WTC11 (cell line): ENCODE measurements at places on chromosomes 7 and 10.

- no peaks in the 10 kb centered on the region; the same call in 1 of the 2 replicates for H3K27me3 ChIP-seq
- DNase-seq: no peak
- H3K36me3 ChIP-seq: no peaks in the 10 kb centered on the region
- no peaks in the 10 kb centered on the region for H3K4me1 ChIP-seq
- H3K4me3 ChIP-seq: no peak overlapping the region
- H3K27ac ChIP-seq: no peak overlapping the region
Observed at GRCh38 chr10:117075064-117075463, 63.0 kb downstream of the VAX1 start.

- no peaks in the 10 kb centered on the region for H3K27me3 ChIP-seq
- H3K4me1 ChIP-seq: peaks cover 2% of the 10 kb centered on the region; the same call in 1 of the 2 replicates
- no peak for DNase-seq
- 0 out of 2 replicates have a peak overlapping the region, but pooled peaks have one; percentile 5 for H3K27ac ChIP-seq
Observed at GRCh38 chr7:74002474-74003017, 25.4 kb upstream of the ELN start.

DNA sequence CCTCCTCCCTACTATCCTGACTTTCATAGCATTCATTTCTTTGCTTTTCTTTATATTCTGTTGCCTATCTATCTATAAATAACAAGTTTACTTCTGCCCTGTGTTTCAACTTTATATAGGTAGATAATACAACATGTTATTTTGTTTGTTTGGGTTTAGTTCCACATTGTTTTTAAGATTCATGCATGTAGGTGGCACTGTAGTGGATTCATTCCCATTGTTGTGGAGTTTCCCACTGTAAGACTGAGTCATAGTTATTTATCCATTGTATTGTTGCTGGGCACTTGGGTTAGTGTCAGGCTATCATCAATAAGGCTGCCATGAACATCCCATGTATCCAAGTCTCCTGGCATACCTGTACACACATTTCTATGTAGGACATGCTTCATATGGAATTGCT lies 127.7 kb downstream of the ARHGAP22 start:
- no peak for DNase-seq
- no peak overlapping the region for H3K27ac ChIP-seq
- no peak overlapping the region for H3K4me3 ChIP-seq
- H3K4me1 ChIP-seq: peaks cover 42% of the 10 kb centered on the region

DNA sequence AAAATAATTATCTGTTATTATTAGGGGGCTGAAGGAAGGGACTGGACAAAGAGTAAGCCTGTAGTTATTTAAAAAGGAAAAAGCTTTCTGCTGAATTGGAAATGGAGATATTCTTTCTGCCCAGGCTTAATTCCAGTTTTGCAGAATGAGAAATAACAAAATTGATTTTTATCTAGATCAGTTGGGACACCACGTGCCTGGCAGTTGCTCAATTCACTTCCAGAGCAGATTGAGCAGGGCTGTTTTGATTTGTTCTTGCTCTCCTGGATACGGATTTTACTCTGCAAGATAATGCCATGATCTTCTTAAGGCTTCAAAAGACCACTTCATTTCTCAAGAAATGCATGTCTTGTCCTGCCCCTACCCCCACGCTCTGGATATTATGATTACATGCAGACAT lies 524.3 kb downstream of the TCERG1L start:
- peaks cover 3% of the 10 kb centered on the region for H3K27me3 ChIP-seq
- no peaks in the 10 kb centered on the region for H3K4me1 ChIP-seq
- no peak for DNase-seq
- H3K4me3 ChIP-seq: no peak overlapping the region
- H3K27ac ChIP-seq: no peak overlapping the region

DNA sequence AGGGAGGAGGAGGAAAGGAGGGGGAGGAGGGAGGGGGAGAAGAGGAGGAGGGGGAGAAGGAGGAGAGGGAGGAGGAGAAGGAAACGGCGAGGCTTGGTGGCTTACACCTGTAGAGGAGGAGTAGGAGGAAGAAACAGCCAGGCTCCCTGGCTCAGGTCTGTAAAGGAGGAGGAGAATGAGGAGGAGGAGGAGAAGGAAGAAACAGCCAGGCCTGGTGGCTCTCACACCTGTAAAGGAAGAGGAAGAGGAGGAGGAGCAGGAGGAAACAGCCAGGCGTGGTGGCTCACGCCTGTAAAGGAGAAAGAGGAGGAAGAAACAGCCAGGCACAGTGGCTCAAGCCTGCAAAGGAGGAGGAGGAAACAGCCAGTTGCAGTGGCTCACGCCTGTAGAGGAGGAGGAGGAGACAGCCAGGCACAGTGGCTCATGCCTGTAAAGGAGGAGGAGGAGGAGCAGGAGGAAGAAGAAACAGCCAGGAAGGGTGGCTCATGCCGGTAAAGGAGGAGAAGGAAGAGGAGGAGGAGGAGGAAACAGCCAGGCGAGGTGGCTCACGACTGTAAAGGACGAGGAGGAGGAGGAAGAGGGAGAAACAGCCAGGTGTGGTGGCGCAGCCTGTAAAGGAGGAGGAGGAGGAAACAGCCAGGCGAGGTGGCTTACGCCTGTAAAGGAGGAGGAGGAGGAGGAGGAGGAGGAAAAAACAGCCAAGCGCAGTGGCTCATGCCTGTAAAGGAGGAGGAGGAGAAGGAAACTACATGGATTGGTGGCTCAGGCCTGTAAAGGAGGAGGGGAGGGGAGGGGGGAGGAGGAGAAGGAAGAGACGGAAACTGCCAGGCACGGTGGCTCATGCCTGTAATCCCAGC lies 14.9 kb upstream of the CRCP start:
- H3K36me3 ChIP-seq: no peaks in the 10 kb centered on the region
- H3K27ac ChIP-seq: peak overlapping the region; percentile 89
- H3K27me3 ChIP-seq: no peaks in the 10 kb centered on the region
- H3K4me1 ChIP-seq: peaks cover 8% of the 10 kb centered on the region
- peak; percentile 43 for DNase-seq
- peak overlapping the region; percentile 58 for H3K4me3 ChIP-seq

GRCh38 chr7:23067271-23067670 lies 38.3 kb upstream of the KLHL7 start:
- H3K27me3 ChIP-seq: no peaks in the 10 kb centered on the region
- DNase-seq: no peak

DNA sequence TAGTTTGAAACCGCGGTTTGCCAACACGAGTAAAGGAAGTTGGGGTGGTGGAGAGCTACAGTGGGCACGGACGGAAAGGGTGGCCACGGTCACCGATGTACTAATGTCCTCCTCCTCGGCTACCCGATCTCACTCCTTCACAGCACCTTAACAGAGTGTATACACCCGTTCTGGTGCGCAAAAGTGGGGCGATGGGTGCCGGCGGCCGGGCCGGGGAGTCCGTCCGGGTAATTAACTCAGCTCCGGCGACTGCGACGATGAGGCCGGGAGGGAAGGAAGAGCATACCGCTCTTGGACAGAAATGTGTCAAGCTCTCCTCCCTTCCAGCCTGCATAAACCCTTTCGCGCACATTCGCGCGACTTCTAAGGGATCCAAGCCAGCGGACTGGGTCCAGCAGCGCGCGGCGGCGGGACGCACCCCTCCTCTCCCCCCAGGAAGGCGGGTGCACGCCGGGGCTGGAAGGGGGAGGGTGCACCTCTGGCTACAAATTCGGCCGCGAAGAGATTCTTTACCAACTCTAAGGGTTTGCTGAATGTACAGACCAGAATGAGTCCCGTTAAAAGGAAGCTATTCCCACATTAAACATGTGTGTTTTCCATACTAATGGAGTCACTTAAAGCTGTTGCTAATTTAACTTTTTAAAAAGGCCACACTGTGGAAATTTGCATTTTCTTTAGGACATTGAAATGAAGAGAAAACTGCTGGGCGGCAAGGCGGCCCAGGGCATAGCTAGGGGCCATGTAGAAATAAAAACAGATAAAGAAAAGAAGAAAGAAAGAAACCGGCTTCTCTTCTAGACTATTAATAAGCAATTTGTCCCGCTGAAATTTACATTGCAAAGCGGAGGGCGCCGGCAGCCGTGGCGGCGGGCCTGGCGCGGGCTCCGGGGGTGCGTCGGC lies 6.6 kb upstream of the EBF3 start:
- H3K4me3 ChIP-seq: peak overlapping the region; percentile 74
- H3K4me1 ChIP-seq: peaks cover 39% of the 10 kb centered on the region
- DNase-seq: peak; percentile 37
- no peaks in the 10 kb centered on the region for H3K36me3 ChIP-seq

GRCh38 chr10:33674986-33675599 lies 340.6 kb upstream of the NRP1 start:
- no peak for DNase-seq
- H3K27me3 ChIP-seq: no peaks in the 10 kb centered on the region
- no peak overlapping the region for H3K4me3 ChIP-seq
- peaks cover 13% of the 10 kb centered on the region for H3K36me3 ChIP-seq
- peaks cover 4% of the 10 kb centered on the region for H3K4me1 ChIP-seq

- H3K27ac ChIP-seq: no peak overlapping the region
- H3K36me3 ChIP-seq: no peaks in the 10 kb centered on the region
- DNase-seq: no peak
- H3K4me1 ChIP-seq: no peaks in the 10 kb centered on the region
- H3K4me3 ChIP-seq: no peak overlapping the region
Observed at GRCh38 chr7:27068259-27068658, 27.5 kb downstream of the HOXA1 start.

- no peaks in the 10 kb centered on the region for H3K36me3 ChIP-seq
- no peak overlapping the region for H3K4me3 ChIP-seq
- no peak overlapping the region for H3K27ac ChIP-seq
- no peak for DNase-seq
- H3K27me3 ChIP-seq: no peaks in the 10 kb centered on the region; the same call in 1 of the 2 replicates
Observed at GRCh38 chr10:4361581-4361980, 464.4 kb upstream of the AKR1E2 start.

GRCh38 chr7:15397922-15398760 lies 163.7 kb downstream of the AGMO start:
- H3K27me3 ChIP-seq: no peaks in the 10 kb centered on the region
- H3K36me3 ChIP-seq: peaks cover 9% of the 10 kb centered on the region
- peak overlapping the region; percentile 25; the same call in 1 of the 2 replicates for H3K27ac ChIP-seq
- DNase-seq: no peak
- peaks cover 12% of the 10 kb centered on the region for H3K4me1 ChIP-seq

DNA sequence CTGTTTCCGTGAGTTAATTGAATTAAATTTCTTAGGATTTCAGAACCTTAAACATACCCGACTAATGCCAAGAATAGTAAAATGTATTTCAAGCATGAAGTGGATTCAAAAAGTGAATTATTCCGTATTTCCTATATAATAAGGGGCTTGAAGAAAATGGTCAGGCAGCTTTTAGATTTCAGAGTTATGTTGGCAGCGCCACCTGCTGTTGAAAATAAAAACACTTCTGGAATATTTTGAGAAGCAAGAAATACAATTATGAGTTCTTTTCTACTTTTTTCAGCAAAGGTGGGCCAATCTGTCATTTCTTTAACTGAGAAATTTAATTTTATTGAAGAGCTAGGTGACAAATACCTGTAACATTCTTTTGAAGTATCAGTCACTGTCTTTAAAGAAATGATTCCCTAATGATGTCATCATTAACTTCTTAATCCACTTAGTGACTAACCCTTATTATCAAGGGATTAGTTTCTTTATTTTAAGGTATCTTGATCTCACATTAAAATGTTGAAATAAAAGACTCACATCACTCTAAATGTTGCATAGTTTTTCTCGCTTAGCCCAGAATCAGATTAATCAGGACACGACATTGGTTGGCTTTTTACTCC lies 36.6 kb upstream of the AGR3 start:
- no peak overlapping the region for H3K4me3 ChIP-seq
- DNase-seq: no peak
- H3K36me3 ChIP-seq: no peaks in the 10 kb centered on the region
- H3K27me3 ChIP-seq: no peaks in the 10 kb centered on the region
- H3K4me1 ChIP-seq: peaks cover 36% of the 10 kb centered on the region

- no peaks in the 10 kb centered on the region for H3K4me1 ChIP-seq
- H3K4me3 ChIP-seq: no peak overlapping the region
- H3K27ac ChIP-seq: no peak overlapping the region
- no peaks in the 10 kb centered on the region for H3K27me3 ChIP-seq
- no peaks in the 10 kb centered on the region for H3K36me3 ChIP-seq
- DNase-seq: no peak
Observed at GRCh38 chr7:85125176-85125575, 61.7 kb downstream of the SEMA3D start.

DNA sequence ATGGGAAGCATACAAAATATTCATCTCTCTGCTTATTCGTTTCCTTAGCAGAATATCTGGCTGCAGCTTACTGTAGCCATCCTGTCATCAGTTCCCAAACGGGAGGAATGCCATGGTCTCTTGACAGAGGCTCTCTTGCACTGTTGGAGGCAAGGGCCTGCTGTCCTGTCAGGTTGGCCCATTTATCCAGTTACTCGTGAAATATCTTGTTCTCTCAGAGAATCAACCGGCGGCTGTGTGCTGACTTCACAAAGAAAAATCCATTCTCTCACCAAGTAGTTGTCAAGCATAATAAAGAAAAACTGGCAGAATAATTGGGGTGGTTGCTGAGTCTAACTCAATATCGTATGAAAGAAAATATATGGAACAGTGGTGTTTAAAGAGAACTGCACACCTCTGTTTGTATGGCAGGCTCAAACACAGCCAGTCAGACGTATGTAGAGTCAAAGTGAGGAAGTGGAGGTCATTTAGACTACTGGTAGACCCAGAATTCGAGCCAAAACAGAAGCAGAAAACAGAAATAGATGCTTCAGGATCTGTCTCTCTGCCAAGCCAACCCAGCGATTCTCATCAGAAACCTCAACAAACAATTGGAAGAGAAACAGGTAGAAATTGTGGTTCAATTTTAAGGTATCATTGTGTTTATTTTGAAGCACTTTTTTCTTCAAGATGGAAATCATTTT lies 349.2 kb upstream of the PRKCQ start:
- H3K27me3 ChIP-seq: no peaks in the 10 kb centered on the region
- no peak for DNase-seq
- peaks cover 19% of the 10 kb centered on the region for H3K4me1 ChIP-seq

- no peak overlapping the region for H3K27ac ChIP-seq
- DNase-seq: no peak
- H3K4me3 ChIP-seq: no peak overlapping the region
Observed at GRCh38 chr10:101671453-101671852, 23.5 kb downstream of the FBXW4 start.

DNA sequence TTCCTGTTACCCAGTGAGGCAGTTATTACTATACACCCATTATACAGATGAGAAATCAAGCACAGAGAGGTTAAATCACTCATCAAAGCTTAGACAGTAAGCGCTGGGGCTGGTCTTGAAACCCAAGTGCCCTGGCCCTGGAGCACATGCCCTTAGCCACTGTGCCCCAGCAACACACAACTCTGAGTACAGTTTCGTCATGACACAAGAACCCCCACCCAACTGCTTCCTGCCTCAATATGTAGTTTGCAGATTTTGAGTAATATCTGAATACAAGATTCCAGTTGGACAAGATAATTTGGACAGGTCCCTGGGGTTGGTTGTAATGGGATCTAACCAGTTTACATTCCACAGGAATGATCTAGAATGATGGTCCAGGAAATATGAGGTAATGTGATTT lies 62.8 kb downstream of the SH3PXD2A start:
- no peaks in the 10 kb centered on the region; the same call in 1 of the 2 replicates for H3K36me3 ChIP-seq
- no peaks in the 10 kb centered on the region; the same call in 1 of the 2 replicates for H3K27me3 ChIP-seq
- H3K27ac ChIP-seq: no peak overlapping the region
- H3K4me1 ChIP-seq: no peaks in the 10 kb centered on the region

GRCh38 chr7:27774717-27775328 lies 34.9 kb downstream of the TAX1BP1 start:
- H3K27ac ChIP-seq: no peak overlapping the region
- H3K4me3 ChIP-seq: no peak overlapping the region
- DNase-seq: no peak
- peaks cover 2% of the 10 kb centered on the region; the same call in 1 of the 2 replicates for H3K36me3 ChIP-seq
- H3K4me1 ChIP-seq: peaks cover 8% of the 10 kb centered on the region
